ENCODE measurements at places on chromosomes 11 and 22.

DNA sequence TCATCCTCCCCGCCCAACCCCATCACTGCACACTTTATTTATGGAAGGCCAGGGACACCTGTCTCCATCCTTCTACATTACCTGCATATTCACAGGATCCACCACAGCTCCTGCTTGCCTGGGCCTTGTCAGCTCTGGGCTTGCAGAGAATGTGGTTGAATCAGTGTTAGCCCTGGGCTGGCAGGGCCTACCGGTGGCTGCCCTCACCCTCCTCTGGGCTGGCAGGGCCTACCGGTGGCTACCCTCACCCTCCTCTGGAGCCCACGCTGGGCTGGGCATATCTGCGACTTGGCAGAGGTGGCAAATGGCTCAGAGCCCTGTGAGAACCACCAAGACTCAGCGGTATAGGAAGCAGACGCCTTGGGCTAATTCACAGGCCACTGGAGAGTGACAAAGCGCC lies 300.9 kb downstream of the NTM start:
- no peak for DNase-seq

DNA sequence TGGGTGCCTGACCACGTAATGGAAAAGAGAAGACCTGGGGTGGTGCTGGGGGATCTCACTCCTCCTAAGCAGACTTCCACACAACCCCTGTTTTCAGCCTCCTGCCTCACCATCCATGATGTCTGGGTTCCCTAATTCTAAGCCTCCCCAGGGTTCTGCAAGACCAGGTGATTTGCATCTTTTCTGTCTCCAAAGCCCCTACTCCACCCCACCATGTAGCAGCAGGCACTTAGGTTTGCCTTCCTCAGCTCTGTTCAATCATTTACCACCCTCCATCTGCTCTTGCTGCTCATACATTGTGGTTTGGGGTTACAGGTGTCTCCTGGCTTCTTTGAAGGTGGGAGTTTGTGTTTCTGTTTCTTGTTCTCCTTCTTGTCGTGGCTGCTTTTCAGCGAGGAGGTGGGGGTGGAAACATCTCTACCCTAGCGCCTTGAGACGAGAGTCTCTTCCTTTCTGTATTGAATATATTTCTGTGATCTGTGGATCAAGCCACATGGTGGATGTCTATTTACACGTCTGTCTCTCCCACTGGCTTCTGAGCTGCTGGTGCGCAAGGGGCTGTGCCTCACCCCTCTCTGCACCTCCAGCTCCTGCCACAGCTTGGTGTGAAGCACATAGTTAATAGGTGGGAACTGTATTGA lies 6.6 kb upstream of the SSTR3 start:
- DNase-seq = no peak

- DNase-seq = no peak
Measured at GRCh38 chr11:73412308-73412707, 36.1 kb downstream of the RELT start.

DNA sequence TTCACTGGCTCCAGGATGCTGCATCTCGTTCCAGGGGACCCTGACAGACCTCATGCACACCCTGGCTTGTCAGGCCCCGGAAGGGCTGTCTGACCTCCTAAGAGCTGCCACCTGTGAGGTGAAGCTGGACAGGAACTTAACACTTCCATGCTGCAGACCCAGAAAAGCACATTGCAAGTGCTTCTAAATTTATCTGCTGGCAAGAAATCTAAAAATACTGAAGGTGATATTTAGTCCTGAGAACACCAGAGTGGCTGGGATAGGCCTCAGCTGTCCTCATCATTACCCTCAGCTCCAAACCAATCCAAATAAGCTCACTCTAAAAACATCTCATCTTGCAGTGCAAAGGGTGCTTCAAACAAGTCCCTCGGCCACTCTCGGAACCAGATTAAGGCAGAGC lies 46.7 kb downstream of the ABTB2 start:
- no peak for DNase-seq

DNA sequence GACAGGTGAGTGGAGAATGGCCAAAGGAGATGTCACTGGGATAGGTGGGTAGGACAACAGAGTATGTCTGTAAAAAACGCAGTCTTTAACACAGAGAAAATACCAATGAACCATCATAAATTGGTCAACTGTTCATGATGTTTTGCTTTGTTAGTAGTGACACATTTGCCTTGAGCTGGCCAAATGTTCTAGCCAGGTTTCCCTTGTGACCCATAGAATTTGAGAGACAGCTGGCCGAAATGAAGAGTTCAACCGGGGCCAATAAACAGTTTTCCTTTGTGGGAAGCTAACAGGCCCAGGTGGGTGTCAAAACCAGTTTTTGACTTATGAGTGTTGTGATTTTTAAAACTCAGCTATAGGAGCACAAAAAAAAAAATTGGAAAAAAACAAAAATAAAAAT lies 116.6 kb upstream of the BID start:
- DNase-seq = no peak

- DNase-seq = no peak
Measured at GRCh38 chr11:889257-889656, 21.4 kb downstream of the CHID1 start.

- no peak for DNase-seq
Measured at GRCh38 chr11:10909141-10909883, 51.5 kb upstream of the ZBED5 start.

DNA sequence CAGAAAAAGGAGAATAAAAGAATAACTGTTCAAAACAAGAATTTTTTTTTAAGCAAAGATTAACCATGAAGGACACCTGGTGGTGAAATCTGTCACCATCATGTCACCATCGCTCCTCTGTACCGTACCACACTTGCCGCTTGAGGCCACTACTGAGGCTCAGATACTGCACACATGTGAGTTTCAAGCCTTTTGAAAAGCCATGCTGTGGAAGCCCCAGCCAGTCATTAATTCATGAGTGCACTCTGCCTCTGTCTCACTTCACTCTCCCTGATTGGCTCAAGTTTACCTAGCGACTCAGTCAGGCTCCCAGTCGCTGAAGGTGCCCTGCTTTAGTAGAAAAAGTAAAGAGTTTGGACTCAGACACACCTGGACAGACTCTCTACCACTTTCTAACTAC lies 6.6 kb upstream of the MS4A12 start:
- no peak for DNase-seq

DNA sequence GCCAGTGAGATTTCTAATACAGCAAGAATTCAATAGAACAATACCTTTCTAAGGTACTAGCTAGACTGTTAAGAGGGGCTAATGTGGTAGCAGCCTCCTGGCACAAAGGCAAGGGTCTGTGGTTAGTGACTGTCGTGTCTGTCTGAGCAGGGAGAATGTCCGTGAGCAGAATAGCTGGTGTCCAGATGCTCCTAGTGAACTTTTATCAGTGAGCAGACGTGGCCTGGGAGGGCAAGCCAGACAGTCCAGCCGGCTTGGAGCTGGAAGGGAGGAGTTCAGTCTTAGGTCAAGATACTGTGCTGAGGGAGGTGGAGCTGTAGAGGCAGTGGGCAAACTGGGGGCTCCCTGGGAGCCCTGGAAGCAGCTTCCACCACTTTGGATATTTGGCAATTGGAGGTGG lies 138.6 kb downstream of the TEAD1 start:
- no peak for DNase-seq

GRCh38 chr11:77141034-77141433 lies 13.0 kb downstream of the MYO7A start:
- DNase-seq = no peak
